SJCRH30 (cell line): ENCODE measurements at places on chromosomes 13 and 19. TPM values are rescaled to one million over a fixed set of nuclear protein-coding genes. Genes with fewer than 3 reads are reported as not detected.

Gene HCST
- not detected in 2 replicates for total RNA-seq

DNA sequence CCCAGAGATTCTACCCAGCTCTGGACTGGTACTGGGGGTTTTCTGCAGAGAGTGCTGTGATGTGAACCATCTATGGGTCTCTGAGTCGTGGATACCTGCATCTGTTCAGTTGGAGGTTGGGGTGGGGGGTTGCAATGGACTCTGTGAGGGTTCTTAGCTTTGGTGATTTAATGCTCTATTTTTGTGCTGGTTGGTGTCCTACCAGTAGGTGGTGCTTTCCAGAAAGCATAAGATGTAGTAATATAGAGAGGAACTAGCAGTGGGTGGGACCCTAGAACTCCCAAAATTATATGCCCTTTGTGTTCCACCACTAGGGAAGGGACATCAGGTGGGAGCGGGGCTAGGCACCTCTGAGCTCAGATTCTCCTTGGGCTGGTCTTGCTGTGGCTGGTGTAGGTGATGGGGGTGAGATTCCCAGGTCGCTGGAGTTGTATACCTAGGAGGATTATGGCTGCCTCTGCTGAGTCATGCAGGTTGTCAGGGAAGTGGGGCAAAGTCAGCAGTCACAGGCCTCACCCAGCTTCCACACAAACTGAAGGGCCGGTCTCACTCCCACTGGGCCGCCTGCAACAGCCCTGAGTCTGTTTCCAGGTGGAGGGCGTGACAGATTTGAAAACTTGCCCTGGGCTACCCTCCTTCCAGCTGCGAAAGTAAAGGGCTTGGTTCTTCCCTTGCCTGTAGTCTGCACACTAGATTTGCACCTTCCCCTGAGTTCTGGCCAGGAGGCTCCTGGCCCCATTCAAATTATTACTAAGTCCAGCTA is 573.0 kb upstream of the SLITRK1 start:
- DNase-seq, result no peak
- no peaks in the 10 kb centered on the region for H3K4me1 ChIP-seq
- no peaks in the 10 kb centered on the region for H3K36me3 ChIP-seq
- no peak overlapping the region for H3K27ac ChIP-seq

DNA sequence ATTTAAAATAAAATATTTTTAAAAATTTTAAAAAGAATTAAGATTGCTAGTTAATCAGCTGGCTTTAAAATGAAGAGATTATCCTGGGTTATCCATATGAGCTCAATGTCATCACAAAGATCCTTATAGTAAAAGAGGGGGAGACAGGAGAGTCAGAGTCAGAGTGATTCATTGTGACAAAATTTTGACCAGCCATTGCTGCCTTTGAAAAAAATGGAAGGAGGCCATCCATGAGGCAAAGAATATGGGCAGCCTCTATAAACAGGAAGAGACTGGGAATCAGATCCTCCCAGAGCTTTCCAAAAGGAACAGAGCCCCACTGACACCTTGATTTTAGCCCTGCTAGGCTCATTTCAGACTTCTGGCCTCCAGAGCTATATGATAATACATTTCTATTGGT is 9.3 kb upstream of the RUBCNL start:
- peaks cover 21% of the 10 kb centered on the region for H3K4me1 ChIP-seq
- H3K27ac ChIP-seq, result no peak overlapping the region
- H3K4me3 ChIP-seq, result no peak overlapping the region
- no peaks in the 10 kb centered on the region for H3K36me3 ChIP-seq
- DNase-seq, result no peak

DNA sequence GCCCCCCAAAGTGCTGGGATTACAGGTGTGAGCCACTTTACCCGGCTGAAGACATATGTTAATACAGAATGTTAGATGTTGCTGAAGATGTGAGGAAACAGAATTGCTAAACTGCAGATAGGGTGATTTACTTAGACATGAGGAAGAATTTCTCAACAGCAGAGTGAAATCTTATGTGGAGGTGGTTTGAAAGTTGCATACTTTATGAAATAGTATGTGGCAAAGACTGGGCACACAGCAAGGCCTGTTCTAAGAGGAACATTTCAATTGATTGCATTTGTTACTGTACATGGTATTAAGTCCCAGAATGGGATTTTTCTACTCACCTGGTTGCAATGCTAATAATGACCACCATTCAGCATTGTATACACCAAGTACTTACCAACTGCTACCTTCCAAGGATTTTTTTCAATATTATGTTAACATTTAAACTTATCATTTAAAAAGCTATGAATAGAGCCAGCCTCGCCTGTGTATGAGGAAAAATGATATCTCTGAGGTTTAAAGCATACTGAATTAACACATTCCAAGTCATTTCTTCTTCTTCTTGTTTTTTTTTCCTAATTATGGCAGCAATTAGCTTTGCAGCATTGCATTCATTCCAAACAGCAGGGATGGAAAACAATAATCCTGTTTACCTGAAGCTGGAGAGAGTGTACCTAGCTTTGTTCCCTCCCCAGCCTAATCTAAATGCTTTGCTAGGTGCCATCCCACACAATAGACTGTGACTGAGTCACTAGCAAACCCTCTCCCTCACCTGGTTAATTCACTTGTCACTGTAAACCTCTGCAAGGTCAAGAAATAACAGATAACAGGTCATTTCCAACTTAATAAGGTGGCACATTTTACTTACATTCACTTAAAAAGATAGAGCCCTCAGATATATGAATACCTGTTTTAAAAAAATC is 19.4 kb upstream of the KLF5 start:
- DNase-seq, result no peak
- no peaks in the 10 kb centered on the region for H3K4me1 ChIP-seq
- H3K36me3 ChIP-seq, result no peaks in the 10 kb centered on the region
- no peak overlapping the region for H3K27ac ChIP-seq

GRCh38 chr19:5540208-5540607 is 27.5 kb downstream of the TINCR start:
- no peaks in the 10 kb centered on the region for H3K4me1 ChIP-seq
- no peaks in the 10 kb centered on the region for H3K27me3 ChIP-seq
- no peak for DNase-seq
- H3K36me3 ChIP-seq, result no peaks in the 10 kb centered on the region
- no peak overlapping the region for H3K4me3 ChIP-seq

DNA sequence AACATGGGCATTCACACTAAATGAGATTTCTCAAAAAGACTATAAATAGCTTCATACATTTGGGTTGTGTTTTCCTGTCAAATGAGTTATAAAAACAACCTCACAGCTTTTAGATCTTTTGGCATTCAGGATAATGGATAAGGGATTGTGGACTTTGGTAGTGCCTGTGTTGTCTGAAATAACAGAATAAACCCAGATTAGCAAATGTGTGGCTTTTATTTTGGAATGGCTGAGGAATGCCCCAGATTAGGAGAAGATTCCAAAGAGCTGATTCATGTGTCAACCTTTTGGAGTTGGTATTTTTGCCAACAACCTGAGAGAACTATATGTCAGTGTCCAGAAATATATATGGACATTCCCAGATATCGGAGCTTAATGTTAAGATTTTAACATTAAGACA is 164.7 kb downstream of the MTUS2 start:
- DNase-seq, result no peak
- no peak overlapping the region for H3K27ac ChIP-seq
- H3K27me3 ChIP-seq, result peaks cover 17% of the 10 kb centered on the region
- no peaks in the 10 kb centered on the region for H3K4me1 ChIP-seq

- H3K36me3 ChIP-seq, result no peaks in the 10 kb centered on the region
- peaks cover 3% of the 10 kb centered on the region; the same call in 1 of the 2 replicates for H3K4me1 ChIP-seq
- no peak overlapping the region for H3K27ac ChIP-seq
- H3K27me3 ChIP-seq, result no peaks in the 10 kb centered on the region
These were observed 15.5 kb downstream of the LIPE start for GRCh38 chr19:42411581-42412178.

GRCh38 chr19:35569281-35569781 is 5.9 kb upstream of the ATP4A start:
- no peak for DNase-seq
- peaks cover 10% of the 10 kb centered on the region; the same call in 1 of the 2 replicates for H3K27me3 ChIP-seq
- no peak overlapping the region for H3K27ac ChIP-seq
- no peaks in the 10 kb centered on the region for H3K4me1 ChIP-seq

- no peak overlapping the region for H3K4me3 ChIP-seq
- H3K27ac ChIP-seq, result no peak overlapping the region
- H3K4me1 ChIP-seq, result 0 out of 2 replicates have a peak, but pooled peaks cover 5% of the 10 kb centered on the region
- peaks cover 15% of the 10 kb centered on the region; the same call in 1 of the 2 replicates for H3K27me3 ChIP-seq
These were observed 46.4 kb upstream of the SHKBP1 start for GRCh38 chr19:40530091-40530901.
